Myometrial cell (primary cell): ENCODE measurements at places on chromosomes 7 and 10. TPM values are rescaled to one million over a fixed set of nuclear protein-coding genes. Genes with fewer than 3 reads are reported as not detected.

HOGA1 gene
- under 0.01 and 2.1 TPM in 2 replicates for total RNA-seq

KNDC1 gene
- 0.58 and 2.7 TPM in 2 replicates for total RNA-seq

SPACDR gene
- 0.86 TPM in 1 of 2 replicates, not detected in the other for total RNA-seq

FGFR2 gene
- total RNA-seq = not detected in 2 replicates

DUSP5 gene
- total RNA-seq = 33.0 and 34.6 TPM in 2 replicates

OR2A42 gene
- total RNA-seq = not detected in 2 replicates

RASSF4 gene
- total RNA-seq = 6.6 and 7.8 TPM in 2 replicates

GIMAP6 gene
- total RNA-seq = not detected in 2 replicates

SEMA3A gene
- total RNA-seq = 11.8 and 18.4 TPM in 2 replicates
